NCI-H1436 (cell line): ENCODE measurements at places on chromosomes 1 and 21.
A peak's percentile ranks its signal among the peaks of the same experiment; 100 is the strongest.

- no peak for DNase-seq
Observed at GRCh38 chr1:116693759-116694480, 26.4 kb upstream of the IGSF3 start.

GRCh38 chr1:97745912-97746311, 174.9 kb downstream of the DPYD start:
- no peak for DNase-seq

DNA sequence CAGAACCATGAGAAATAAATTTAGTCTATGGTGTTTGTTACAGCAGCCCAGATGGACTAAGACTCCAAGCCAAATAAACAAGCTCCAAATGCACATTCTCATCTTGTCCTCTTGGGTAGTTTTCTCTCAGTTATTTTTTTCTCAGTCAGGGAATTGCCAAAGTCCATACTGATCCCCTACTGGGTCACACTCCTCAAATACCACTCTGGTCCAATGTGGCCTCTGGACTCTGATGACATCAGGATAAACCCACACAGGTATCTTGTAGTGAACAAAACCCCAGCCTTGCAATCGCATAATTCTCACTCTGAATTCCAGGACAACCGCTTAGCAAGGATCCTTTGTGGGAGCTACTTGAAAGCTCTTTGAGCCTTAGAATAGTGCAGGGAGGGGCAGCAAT, 248.4 kb upstream of the JUN start:
- no peak for DNase-seq

GRCh38 chr21:37072274-37072987, 440 bp downstream of the PIGP start:
- peak; percentile 80 for DNase-seq

DNA sequence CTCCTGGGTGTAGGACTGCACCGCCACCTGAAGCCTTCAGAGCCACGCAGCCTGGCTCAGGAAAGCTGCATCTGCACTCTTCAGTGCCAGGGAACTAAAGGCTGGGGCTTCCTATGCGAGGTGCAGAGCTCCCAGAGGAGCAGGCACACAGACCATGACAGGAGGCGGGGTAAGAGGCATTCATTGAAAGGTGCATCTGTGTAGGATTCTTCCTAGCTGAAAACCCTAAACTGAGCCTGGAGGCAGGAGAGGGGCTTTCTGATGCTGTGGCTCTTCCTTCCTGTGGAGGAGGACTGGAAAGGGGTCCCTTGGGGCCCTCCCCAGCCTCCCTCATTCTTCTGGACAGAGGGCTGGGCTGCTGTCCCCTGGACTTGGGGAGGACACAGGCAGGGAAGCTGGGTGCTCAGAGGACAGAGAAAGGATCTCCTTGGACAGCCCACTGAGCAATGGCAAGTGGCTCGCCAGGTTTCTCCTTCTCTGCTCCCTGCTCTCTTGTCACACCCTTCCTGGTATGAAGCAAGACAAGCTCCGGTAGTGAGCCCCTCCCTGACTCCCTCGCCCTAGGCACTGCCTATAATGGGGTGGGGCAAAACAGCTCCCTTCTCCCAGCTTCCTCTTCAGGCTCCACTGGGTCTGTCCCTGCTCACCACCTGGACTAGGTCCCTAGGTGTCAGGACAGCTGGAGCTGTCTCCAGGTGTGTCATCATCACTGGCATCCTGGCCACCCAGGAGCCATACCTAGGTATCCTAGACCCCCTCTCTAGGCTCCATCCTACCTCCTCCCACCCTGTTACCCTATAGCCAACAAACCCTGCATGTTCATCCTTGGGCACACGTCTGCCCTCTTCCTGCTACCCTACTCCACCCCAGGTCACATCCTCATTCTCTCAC, 20.0 kb downstream of the S100A6 start:
- DNase-seq, result no peak

DNA sequence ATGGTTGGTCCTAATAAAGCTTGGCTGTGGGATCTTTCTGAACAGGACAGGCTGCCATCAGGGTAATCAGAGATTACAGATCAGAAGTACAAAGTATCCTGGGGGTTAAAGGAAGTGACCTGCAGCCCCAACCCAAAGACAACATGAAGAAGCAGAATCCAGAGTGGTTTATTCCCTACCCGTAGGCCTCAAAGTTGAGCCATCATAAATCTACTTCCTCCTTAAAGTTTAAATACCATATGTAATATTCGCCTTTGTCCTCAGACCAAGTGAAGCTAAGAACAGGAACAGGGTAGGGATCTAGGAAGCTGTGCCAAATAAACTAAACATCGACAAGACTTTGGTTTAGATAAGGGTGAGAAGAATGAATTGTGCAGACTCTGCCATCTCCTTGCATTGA, 15.9 kb upstream of the DHX9 start:
- DNase-seq, result no peak

- peak; percentile 85 for DNase-seq
Observed at GRCh38 chr1:167721617-167722151, at the start of gene MPZL1. MPZL1 (plus strand) TSS chr1:167721982; CDS start chr1:167722152, 170 bp downstream.

- no peak for DNase-seq
Observed at GRCh38 chr1:145985502-145986439, 10.6 kb downstream of the TXNIP start.

GRCh38 chr1:86517336-86517735, 29.5 kb upstream of the CLCA4 start:
- no peak for DNase-seq

- DNase-seq, result no peak
Observed at GRCh38 chr1:41236781-41237180, 5.3 kb downstream of the SCMH1 start.

DNA sequence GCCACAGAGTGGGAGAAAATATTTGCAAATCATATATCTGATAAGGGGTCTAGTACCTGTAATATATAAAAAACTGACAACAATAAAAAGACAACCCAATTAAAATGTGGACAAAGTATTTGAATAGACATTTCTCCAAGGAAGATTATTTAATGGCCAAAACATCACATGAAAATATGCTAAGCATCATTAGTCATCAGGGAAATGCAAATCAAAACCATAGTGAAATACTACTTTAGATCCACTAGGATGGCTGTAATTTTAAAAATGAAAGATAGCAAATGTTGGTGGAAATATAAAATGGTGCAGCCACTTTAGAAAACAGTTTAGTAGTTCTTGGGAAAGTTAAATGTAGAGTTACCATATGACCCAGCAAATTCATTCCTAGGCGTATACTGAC, 118.7 kb upstream of the KIF26B start:
- DNase-seq, result no peak

GRCh38 chr1:156801409-156802121, 15.1 kb downstream of the SH2D2A start:
- DNase-seq, result no peak

DNA sequence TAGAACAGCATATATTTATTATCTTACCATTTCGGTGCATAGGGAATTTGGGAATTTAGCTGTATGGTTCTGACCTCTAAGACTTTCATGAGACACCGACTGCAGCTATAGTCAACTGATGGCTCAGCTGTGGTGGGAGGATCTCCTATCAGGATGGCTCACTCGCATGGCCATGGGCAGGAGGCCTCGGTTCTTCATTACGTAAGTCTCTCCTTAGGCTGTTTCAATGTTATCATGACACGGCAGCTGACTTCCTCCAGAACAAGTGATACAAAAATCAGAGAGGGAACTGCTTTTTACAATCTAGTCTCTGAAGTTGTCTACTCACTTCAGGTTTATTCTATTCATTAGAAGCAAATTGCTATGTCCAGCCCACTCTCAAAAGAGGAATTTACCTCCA, 13.3 kb upstream of the CAPN8 start:
- no peak for DNase-seq

DNA sequence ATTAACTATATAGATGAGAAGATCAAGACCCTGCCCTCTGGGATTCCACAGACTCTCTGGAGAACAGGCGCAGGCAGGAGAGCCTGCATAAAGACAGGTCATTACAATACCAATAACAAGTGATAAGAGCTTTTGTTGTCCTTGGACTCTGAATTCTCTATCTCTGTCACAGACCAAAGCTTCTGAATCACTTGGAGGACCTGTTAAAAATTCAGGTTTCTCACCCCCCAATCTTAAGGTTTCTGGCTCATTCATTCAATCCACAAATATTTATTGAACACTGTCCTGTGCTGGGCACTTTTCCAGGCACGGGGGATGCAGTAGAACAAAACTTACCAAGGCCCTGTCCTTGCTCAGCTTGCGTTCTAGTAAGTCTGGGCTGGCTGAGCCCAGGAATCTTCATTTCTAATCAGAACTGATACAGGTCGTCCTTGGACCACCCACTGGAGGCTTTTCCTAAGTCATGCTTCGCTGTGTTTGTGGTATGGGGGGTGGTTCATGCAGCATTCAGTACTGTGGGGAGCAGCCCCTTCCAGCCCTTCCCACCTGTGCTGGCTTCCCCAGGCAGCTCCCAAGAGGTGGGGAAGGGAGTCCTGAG, 1.4 kb downstream of the EFNA4 start:
- DNase-seq, result no peak

- no peak for DNase-seq
Observed at GRCh38 chr1:66415866-66416265, 118.1 kb upstream of the SGIP1 start.

GRCh38 chr1:40708750-40709099, 17.2 kb downstream of the NFYC start:
- peak; percentile 72 for DNase-seq

GRCh38 chr1:1680031-1680911, 12.3 kb downstream of the SLC35E2B start:
- no peak for DNase-seq

- no peak for DNase-seq
Observed at GRCh38 chr1:174971902-174972301, 27.8 kb upstream of the CACYBP start.

DNA sequence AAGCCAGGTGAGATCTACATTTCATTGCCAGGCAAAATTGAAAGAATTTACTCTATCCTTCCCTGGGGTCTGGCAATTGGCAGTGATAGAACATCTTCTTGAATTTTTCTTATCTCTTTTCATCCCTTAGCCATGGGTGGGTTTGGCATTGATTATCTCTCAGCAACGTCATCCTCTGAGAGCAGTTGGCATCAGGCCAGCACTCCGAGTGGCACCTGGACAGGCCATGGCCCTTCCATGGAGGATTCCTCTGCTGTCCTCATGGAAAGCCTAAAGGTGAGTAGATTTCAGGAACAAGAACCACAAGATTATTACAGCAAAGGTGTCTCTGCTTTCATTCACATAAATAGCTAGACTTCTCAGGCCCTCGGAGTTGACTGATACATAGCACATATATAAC, 39.3 kb downstream of the NCF2 start:
- no peak for DNase-seq

GRCh38 chr1:216830424-216831210, 107.4 kb upstream of the ESRRG start:
- DNase-seq, result no peak

- no peak for DNase-seq
Observed at GRCh38 chr1:6260961-6261614, at the start of gene GPR153. GPR153 (minus strand) TSS chr1:6261098; CDS start chr1:6254905, 6,193 bp downstream.
